ELF-1 (cell line): ENCODE measurements at places on chromosomes 1 and 21.

DNA sequence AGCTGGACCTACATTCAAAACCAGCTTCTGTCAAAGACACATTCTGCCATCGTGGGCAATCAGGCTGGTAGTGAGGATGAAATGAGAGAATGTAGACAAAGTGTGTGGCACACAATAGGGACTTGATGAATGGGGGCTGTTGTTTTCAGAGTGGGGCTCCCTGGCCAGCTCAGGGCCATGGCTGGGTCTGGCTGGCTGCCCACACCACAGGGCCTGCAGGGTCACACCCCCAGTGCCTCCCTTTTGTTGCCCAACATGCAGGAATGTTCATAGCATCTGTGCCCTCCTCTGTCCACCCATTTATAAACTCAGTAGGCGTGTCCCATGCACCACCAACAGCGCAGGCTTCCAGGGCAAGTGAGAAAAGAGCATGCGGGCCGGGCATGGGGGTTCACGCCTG is 20.8 kb upstream of the ECE1 start:
- DNase-seq: no peak

DNA sequence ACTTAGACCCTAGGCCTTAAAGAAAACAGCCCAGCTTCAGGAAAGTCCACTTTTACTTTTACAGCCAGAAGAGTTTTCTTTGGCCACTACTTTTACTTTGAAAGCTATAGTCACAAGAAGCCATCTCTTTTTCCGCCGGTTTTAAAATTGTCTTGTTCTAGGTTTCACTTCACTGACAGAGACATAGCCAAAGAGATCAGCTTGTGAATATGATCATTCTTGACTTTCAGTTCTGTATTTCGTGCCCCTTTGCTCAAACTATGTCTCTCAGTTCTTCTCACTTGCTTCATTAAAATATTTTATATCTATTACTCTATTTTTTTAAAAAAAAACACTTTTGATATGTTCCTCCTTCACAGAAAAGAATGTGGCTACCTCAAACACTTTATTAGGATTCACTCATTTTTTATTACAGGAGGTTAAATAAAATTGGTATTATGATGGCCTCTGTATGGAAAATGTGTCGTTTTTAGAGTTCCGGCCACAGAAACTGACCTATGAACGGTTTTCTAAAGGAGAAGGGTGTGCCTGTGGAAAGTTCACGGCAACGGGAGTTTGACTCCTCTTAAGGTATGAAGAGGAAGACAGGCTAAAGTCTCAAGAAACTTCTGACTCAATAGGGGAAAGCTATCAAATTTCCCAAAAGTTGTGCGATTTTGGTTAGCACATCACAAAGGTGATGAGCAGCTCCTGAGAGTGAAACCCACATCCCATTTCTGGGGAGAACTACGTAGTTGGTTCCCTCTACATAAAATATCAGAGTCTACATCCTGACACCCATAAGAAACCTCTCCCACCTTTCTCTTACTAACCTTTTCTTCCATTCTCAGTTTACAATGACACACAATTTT is 1.2 kb downstream of the MCOLN2 start:
- DNase-seq: no peak

DNA sequence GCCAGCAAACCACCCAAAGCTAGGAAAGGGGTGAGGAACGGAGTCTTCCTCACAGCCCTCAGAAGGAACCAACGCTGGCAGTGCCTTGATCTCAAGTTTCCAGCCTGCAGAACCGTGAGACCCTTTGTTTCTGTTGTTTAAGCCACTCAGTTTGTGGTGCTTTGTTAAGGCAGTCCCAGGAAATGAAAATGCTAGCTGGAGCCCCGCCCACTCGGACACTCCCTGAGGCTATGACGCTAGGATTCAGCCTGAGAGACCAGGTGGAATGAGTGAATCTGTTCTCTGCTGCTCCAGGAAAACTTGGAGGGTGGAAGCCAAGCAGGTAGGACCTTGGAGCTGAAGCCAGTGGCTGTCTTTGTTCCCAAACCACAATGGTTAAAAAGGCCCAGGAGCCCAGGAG is 196.5 kb upstream of the POU3F1 start:
- DNase-seq: peak; percentile 90

- DNase-seq: no peak
Observed at GRCh38 chr1:87450136-87450535, 121.5 kb downstream of the LMO4 start.

DNA sequence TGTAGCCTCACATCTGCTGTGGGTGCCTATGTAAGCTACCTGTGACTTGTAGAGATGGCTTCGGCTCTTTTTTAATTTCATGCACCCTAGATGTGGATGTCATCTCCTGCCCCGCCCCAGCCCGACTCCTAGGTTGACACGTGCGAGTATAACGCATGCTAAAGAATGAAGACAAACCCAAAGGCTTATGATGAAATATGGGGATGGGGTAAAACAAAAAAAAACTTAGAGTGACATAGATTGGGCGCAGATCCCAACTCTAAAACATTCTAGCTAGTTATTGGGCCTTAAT is 613 bp upstream of the ERO1B start:
- DNase-seq: no peak

DNA sequence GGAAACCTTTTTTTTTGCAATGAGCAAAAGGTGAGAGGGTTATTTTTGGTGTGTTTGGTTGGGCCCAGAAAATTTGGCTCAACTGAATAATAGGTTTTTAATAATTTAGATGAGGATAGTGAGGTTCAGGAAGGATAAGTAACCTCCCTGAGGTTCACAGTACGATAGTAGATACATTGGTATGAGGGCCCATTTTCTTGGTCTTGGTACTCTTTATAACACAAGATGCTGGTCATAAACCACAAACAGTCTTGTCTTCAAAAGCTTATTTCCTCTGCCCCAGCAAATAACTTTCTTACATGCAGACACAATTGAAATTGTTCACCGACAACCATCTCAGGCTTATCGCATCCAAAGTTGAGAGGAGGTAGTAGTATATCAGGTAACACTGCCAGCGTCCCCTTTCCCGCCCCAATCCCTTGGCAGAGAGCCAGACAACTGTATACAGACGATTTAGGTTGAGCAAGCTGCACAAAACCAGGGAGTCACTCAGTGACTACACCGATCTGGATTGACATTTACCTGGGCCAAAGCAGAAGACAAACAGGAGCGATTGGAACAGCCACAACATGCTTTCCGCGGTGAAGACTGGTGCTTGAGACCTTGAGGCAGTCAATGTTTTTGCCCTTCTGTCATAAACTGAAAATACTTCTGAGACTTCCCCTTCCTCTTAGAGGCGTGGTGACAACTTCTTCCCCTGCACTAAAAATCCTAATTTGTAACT is at the start of gene SLAMF6:
SLAMF6 (minus strand) TSS at position 634 of the 724 bp plus-strand sequence; CDS start at position 571, 63 bp downstream.
- DNase-seq: no peak

GRCh38 chr1:20588634-20589225 is at the start of gene CDA:
CDA (plus strand) TSS chr1:20589097; CDS start chr1:20589130, 33 bp downstream.
- peak; percentile 49 for DNase-seq
